Frontal cortex (tissue), 4 donors: ENCODE measurements at places on chromosomes 11 and 22. TPM values are rescaled to one million over a fixed set of nuclear protein-coding genes. Genes with fewer than 3 reads are reported as not detected.

- no peak for DNase-seq
These were observed 52.1 kb downstream of the GDPD4 start for GRCh38 chr11:77249427-77249826.

OR2AG1 gene
- not detected for total RNA-seq

PTDSS2 gene
- 21.6 TPM for total RNA-seq

SCGB1A1 gene
- not detected for total RNA-seq
